ENCODE measurements at places on chromosomes 16 and 17.
A peak's percentile ranks its signal among the peaks of the same experiment; 100 is the strongest.

GRCh38 chr17:80284631-80285030 lies 24.0 kb downstream of the RNF213 start:
- no peak for DNase-seq

DNA sequence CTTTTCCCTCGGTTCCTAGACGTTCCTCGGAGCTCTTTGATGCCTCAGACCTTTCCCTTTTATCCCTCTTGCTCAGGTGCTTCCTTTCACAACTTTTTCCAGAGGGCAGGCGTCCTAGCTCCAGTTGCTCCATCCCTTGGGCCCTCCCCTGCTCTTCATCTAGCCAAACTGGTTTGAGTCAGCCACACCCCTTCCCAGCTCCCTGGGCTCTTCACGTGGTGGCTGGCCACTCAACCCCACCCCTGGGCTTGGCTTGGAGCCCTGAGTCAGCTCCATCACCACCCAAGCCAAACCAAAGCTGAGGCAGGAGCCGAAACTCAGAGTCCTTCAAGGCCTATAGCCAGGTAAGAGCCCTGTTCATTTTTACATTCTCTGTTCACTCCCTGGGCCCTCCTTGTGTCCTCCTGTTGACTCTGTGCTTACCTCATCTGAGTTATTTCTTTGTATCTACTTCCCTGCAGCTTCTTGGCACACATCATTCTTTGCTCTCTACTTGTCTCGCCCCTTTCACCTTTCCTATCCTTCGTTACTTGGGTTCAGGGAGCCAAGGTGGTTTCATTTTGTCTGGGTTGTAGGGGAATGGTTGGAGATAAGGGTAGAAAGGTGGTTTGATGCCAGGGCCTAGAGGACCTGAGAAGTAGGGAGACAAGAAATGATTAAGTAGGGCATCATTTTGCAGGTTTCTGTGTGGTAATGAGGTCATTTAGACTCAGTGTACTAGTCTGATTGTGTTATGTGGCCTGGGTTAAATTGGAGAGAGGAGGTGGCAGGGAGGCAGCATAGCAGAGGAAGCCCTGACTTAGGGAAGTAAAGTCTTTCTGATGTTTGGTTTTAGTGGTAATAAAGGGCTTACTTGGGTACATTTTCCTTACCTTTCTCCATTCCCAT lies 7.6 kb upstream of the PHKG2 start:
- DNase-seq: peak; percentile 95

GRCh38 chr17:7647018-7647417 lies 3.7 kb upstream of the ATP1B2 start:
- DNase-seq: no peak

- no peak for DNase-seq
Observed at GRCh38 chr17:72378414-72379390, 257.9 kb downstream of the SOX9 start.

DNA sequence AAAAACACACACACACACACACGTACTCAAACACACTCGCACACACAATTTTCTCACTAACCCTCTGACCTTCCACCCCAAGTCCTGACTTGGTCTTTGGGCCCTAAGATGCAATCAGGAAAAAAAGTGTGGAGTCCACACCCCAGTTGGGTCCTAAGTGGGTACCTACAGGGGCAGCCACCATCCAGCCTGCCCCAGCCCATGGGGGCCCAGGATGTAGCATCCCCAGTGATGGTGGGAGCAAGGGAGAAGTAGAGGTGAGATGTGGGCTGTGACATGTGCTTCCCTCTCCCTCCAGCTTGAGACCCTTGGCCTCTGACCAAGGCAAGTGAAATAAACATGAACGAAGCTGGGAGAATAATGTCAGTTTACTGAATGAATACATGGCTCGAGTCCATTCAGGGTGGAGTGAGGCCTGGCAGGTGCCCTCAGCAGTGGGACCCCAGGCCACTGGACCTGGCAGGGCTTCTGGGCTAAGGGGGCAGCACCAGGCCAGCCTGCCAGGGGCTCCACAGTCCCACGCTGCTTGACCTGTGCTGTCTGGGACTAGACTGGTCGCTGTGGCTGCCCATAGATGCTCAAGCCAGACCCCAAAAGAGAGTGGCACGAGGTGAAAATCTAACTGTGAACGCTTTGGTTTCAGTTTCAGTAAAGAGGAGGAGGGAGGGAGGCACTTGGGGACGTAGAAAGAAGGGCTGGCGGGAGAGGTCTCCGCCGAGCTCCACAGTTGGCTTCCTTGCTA lies 73.7 kb downstream of the MRC2 start:
- peak; percentile 54 for DNase-seq

DNA sequence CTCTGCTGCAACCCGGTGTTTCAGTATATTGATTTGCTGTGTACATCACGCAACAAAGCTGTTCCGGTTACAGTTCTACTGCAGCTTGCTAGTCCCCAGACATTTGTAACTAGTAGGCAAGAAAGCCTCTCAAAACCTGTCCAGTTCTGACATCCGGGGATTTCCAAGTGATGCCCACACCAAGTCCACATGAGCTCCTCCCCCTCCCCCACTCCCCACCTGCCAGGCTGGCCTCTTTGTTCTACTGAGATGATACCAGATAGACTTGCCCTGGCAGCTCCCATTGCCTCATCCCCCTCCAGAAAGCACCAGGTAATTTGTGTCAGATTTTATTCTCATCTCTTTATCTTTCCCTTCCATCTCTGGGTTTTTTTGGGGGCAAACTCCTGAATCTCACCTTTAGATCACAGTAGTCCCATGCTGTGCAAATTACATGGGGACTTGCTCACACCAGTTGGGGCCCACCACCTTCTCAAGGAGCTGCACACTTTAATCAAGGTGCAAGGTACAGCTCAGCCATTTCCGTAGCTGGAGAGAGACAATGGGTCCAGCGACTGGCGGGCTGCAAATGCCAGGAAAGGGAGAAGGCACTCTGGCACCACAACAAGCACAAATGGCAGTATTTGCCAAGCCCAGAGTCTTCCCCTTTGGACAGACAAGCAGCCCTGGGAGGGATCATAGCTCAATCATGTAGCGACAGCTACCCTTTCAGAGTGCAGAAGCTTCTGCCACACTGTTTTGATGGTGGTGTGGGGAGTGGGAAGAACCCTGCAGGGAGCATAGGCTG lies 183.1 kb downstream of the CYLD start:
- no peak for DNase-seq

- DNase-seq: no peak
Observed at GRCh38 chr17:13384626-13385025, 217.1 kb downstream of the HS3ST3A1 start.

GRCh38 chr17:7215136-7215638 lies 4.4 kb downstream of the DLG4 start:
- peak; percentile 73 for DNase-seq

DNA sequence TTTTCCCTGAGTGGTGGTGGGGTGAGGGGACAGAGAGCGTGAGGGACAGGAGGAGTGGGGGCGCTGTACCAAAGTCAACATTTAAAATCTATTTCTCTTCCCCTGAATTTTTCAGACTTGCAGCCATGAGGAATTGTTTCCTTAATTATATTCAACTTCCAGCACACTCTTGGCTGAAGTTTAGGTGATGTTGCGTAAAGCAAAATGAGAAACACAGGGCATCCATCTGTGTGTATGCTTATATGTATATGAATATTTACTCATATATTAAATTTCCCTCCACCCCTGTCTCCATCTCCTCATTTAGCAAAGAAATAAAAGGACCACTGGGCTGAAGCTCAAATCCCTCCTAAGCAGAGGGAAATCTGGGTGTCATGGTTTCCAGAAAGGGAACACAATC lies 218.1 kb downstream of the XYLT1 start:
- DNase-seq: no peak

- peak; percentile 20 for DNase-seq
Observed at GRCh38 chr17:74597069-74597790, 5.1 kb upstream of the CD300LD start.

- DNase-seq: no peak
Observed at GRCh38 chr17:52048137-52048898, 110.2 kb downstream of the CA10 start.

GRCh38 chr16:600781-601180 lies 10.9 kb downstream of the RAB40C start:
- DNase-seq: no peak

DNA sequence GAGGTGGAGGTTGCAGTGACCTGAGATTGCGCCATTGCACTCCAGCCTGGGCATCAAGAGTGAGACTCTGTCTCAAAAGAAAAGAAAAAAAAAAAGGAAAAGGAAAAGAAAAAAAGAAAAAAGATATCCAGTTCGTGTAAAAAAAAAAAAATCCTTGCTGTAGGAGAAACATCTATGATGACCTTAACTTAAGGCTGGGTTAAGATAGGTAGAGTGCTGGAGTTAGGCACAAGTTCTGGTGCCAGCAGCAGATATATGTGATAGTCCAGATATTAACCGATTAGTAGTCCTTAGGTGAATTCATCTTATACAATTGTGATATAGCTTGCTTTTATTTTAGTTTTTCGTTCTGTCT lies 17.2 kb downstream of the PSMD11 start:
- DNase-seq: no peak

- DNase-seq: peak; percentile 26
Observed at GRCh38 chr16:49576173-49576494, 202.5 kb downstream of the C16orf78 start.

DNA sequence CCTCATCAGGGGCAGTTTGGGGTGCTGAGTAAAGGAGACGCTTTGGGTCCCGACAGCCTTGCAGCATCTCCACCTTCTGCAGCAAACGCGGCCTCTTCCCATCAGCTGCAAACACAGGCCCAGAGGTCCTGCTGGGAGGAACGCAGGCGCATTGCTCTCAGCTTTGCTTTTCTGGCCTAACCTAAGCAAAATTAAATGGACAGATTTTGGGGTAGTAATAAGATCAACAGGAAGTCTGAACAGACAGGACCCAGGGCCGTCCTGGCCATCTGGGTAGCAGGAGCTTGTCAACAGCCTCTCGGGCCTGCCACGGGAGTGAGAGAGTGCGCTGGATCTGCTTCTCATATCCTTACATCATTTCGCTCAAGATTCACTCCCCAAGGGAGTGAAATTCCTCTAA lies 7.2 kb downstream of the NUBP1 start:
- DNase-seq: peak; percentile 41

GRCh38 chr16:11050536-11050935 lies 106.2 kb downstream of the CLEC16A start:
- no peak for DNase-seq

GRCh38 chr17:51144266-51145022 lies 8.9 kb upstream of the NME1 start:
- no peak for DNase-seq

DNA sequence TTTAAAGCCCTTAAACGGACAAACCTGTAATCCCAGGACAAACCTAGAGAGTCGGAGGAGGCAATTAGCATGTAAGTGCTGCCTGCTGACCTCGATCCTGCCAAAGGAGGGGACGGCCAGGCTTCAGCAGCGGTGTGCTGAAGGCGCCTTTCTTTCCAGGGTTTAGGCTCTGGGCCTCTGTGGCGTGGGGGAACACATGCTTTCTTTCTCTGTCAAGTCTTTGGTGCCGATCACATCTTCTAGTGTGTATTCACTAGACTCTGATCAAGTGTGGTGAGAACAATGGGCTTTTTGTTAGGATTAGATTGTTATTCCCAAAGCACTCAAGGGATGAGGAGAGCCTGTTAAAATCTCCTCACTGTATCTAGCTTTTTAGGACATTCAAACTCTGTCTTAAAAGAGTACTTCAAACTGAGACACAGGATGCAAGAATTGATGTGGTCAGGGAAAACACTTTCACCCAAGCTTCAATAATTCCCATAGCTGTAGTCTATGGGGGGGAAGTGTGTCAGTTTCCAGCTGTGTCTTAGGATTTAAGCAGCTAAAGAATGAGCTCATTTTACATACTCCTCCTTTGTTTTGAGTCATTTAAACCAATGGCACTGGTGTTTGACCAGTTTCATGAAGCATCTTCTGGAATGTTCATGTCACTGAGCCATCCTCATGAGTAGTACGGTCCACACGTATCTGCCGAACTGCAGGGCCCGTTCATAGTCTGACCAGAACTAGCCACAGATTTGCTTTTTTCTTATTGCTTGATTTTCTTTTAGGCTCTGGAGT lies 51.2 kb downstream of the RPA1 start:
- no peak for DNase-seq

DNA sequence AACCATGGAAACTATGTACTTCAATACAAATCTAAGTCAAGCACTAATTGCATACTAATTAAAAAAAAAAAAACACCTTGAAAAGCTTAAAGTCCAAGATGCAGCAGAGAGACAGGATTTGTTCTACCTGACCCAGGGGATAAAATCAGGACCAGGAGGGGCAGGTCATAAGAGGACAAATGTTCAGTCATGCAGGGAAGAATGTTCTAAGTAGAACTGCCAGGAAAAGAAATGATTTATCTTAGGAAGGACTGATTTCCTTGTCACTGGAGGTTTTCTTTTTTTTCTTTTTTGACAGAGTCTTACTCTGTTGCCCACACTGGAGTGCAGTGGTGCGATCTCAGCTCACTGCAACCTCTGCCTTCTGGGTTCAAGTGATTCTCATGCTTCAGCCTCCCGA lies 9.1 kb upstream of the GHDC start:
- DNase-seq: no peak

- no peak for DNase-seq
Observed at GRCh38 chr17:82149401-82150099, 51.5 kb upstream of the FASN start.

DNA sequence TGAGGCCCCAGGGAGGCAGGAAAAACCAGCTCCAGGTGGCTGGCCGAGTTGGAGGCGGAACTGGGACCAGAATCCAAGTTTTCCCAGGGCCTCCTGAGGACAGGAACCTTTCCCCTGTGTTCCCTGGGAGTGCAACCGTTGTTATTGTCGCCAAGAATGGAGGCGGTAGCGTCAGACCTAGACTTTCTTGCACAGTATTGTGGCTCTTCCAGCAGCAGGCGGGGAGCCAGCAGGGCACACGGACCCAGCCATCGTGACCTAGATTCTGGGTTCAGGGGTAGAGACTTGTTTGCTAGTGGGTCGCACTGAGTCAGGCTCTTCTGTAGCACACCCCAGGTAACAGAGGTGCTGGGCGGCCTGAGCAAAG lies 667 bp upstream of the KIF19 start:
- no peak for DNase-seq

- peak; percentile 82 for DNase-seq
Observed at GRCh38 chr17:11122908-11123307, 118.1 kb upstream of the SHISA6 start.

- DNase-seq: no peak
Observed at GRCh38 chr17:71978435-71978834, 142.4 kb upstream of the SOX9 start.

DNA sequence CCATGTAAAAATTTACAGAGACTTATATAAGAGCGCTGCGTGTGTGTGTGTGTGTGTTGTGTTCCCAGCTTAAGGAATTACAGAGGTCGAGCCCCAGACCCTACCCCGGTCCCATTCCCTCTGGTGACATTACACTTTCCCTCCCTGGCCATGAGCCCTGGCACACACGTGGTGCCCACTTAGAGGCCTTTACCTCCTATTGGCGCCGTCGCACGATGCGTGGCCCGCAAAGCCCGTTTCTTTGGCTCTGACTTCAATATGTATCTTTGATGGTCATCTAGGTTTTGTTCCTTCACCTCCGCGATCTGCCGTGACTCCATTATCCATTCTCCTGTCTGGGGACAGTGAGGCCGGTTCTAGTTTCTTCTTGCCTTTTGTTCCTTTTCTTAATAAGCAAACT lies 96.9 kb upstream of the CHMP6 start:
- DNase-seq: no peak

GRCh38 chr16:83215406-83216001 lies 588.7 kb downstream of the CDH13 start:
- DNase-seq: no peak

GRCh38 chr17:13626703-13627102 lies 25.0 kb upstream of the HS3ST3A1 start:
- DNase-seq: no peak

GRCh38 chr17:27586203-27586721 lies 44.7 kb upstream of the LGALS9 start:
- DNase-seq: no peak
